Adrenal gland (tissue), 19 donors: ENCODE measurements at places on chromosomes 3 and 15. TPM values are rescaled to one million over a fixed set of nuclear protein-coding genes. Genes with fewer than 3 reads are reported as not detected.

MAP1A gene
- polyA plus RNA-seq = 10.0 TPM

USP4 gene
- 71.0 TPM for polyA plus RNA-seq

ECE2 gene
- polyA plus RNA-seq = 8.2 TPM

ASB14 gene
- not detected for polyA plus RNA-seq
